ENCODE measurements at places on chromosomes 2 and 18.

DNA sequence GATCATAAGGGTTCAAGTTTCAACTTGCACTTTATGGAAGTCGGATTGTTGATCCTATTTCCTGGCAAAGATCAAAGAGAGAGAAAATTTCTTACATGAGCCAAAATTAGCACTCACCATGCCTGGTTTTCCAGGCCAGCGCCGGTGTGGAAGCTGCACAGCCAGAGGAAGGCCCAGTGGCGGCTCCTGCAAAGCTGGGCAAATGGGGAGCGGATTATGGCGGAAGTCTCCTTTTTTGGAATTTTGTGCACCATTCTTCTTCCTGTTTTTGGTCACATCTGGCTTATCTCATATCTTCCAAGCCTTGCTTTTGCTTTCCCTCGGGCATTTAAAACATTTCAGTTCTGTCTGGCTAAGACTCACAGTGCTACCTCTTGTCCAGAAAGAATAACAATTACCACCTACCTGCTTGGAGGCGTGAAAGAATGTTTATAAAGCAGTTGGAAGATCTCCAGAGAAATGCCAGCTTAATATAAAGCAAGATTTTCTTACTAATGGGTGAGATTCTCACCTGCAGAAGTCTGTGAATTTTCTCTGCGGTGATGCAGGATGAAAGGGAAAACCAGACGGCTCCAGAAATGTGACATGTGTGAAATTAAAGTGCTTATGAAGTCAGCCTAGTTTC lies 94.3 kb downstream of the ASAP2 start:
- DNase-seq: no peak

- DNase-seq: peak; percentile 56
Measured at GRCh38 chr2:241950413-241951315, 81.1 kb downstream of the RTP5 start.

DNA sequence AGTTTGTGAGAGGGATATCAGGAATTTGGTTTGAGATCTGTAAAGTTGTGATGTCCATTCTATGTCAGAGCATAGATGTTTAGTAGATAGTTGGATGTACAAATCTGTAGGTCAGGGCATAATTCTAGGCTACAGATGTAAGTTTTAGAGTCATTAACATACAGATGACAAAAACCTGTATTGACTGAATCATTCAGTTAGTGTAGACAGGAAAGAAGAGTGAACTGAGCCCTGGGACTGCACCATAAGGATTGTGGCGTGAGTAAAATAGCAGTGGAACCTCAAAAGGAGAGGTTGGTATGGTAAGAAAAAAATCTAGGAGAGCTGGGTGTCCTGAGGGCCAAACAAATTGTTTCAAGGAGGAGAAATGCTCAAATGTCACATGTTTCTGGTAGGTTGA lies 73.1 kb upstream of the RPRM start:
- no peak for DNase-seq

DNA sequence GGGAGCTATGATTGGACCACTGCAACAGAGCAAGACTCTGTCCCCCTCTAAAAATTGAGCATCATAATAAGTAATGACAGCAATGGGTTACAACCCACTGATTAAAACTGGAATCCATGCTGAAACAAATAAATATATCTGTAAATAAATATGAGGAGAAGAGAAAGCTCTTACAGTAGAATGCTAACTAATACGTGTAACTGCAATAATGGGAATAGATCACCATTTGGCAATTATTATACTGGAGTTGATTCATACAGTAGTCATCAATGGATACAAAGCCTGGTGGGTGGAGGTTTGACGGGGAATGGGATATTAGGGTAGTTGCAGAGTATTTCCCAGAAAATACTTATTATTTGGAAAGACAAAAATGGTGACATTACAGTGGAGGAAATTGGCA lies 6.1 kb upstream of the INO80B start:
- no peak for DNase-seq

DNA sequence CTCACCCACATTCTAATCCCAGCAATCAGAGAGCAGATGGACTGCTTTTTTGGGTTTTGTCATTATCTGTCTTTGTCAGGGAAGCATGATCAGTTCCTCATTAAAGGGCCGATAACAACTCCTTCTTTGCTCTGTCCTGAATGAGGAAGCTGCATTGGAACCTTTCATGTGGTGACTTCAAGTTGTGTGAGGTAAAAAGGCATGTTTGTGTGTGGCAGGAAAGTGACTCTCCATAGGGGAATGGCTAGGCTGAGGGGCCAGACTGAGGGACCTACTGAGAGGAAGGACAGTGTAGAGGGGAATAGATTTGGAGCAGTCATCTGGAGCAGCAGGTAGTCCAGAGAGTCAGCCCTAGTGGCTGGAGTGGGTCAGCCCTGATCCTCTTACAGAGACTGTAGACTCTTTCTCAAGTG lies 23.6 kb upstream of the LRRTM1 start:
- no peak for DNase-seq

DNA sequence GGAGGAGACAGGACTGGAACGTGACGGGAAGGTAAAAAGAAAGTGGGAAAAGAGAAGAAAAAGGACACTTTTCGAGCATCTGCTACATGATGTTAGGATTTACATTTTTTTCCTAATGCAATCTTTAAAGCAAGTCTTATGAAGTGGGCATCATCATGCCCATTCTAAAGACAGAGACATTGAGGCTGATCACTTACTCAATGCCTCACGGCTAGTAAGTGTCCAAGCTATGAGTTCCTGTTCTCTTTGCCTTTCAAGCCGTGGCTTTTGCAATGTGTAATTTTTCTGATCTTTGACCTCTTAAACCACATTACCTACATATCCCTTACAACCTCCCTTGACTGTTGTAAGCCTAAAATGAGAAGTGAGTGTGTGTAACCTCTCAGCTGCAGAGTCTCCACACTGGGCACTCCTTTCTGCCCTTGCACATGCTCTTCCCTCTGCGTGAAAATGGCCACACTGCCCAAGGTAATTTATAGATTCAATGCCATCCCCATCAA lies 649.2 kb downstream of the RNF144A start:
- DNase-seq: no peak

GRCh38 chr2:163604941-163605555 lies 130.8 kb downstream of the FIGN start:
- no peak for DNase-seq

DNA sequence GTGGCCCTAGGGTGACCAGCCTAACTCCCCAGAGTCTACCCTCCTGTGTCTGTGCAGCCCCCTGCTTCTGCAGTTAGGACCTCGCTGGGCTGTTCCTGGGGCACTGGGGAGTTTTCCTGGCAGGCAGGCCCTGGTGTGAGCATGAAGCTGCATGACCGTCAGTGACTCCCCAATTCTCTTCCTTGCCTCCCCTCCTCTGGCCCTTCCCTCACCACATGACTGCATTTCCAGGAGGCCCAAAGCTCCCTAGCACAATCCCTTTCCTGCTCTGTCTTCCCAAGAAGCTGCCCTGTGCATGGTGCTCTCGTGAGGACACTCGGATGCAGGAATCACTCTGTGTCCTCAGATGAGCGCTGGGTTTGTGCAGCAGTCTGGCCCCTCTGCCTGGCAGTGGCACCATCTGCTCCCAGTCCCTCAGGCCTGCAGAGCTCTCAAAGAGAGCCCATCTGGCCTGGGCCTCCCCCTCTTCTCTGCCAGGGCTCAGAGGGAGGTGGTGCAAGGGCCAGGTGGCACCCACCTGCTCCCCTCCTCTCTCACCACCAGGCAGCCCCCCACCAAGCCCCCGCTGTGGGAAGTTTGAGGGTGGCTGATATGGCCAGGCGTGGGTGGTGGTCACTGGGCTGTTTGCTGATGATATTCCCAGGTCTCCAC lies 125.6 kb upstream of the HS6ST1 start:
- no peak for DNase-seq

GRCh38 chr2:241944821-241945220 lies 75.3 kb downstream of the RTP5 start:
- DNase-seq: no peak

GRCh38 chr18:7645756-7646155 lies 78.6 kb downstream of the PTPRM start:
- DNase-seq: no peak

- no peak for DNase-seq
Measured at GRCh38 chr2:130878316-130878715, 41.6 kb downstream of the ARHGEF4 start.

DNA sequence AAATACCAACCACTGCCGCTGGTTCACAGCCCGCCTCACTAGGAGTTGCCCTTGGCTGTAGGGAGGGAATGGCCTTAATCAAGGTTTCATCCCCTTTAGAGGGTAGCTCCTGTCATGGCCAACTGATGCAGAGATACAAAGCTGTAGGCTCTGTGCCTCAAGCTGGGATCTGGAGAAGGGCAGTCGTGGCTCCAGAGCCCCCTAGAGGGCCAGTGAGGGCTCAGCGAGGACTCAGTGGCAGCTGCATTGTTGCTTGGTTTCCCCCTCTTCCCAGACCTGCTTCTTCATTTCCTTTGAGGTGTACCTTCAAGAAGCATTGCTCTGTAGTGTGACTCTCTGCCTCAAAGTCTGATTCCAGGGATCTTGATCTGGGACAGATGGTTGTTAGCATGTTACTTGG lies 302.1 kb downstream of the LPIN1 start:
- no peak for DNase-seq

DNA sequence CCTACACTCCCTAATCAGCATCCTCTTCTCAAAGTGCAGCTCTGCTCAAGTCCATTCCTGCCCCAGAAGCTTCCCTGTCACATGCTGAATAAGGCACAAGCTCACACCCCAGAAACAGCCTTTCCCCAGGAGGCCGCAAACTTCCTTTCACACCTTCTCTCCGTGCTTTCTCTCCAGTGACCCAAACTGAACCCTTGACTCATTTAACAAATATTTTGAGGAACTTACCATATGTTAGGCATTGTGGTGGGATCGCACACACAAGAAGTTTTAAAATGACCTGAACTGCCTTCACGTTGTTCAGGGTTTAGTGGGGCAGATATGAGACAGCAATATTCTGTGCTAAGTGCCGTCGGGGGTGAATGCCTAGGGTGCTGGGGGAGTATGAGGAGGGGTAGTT lies 161.3 kb downstream of the INSIG2 start:
- DNase-seq: no peak

DNA sequence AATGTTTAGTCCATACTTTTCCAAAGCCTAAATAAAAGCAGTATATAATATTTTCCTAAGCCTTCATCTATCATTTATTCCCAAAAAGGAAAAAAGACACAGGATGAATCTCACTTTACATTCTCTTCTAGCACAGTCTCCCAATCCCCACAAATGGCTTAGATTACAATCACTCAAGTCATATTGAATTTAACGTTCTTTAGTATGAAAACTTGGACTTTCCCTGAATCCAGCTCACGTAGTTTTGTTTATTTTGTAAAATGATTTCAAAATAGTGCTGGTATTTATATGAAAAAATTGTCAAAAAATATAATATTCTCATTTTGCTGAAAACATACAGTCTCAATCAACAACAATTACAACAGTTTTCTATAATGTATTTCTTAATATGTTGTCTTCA lies 137.7 kb upstream of the CCDC150 start:
- no peak for DNase-seq

DNA sequence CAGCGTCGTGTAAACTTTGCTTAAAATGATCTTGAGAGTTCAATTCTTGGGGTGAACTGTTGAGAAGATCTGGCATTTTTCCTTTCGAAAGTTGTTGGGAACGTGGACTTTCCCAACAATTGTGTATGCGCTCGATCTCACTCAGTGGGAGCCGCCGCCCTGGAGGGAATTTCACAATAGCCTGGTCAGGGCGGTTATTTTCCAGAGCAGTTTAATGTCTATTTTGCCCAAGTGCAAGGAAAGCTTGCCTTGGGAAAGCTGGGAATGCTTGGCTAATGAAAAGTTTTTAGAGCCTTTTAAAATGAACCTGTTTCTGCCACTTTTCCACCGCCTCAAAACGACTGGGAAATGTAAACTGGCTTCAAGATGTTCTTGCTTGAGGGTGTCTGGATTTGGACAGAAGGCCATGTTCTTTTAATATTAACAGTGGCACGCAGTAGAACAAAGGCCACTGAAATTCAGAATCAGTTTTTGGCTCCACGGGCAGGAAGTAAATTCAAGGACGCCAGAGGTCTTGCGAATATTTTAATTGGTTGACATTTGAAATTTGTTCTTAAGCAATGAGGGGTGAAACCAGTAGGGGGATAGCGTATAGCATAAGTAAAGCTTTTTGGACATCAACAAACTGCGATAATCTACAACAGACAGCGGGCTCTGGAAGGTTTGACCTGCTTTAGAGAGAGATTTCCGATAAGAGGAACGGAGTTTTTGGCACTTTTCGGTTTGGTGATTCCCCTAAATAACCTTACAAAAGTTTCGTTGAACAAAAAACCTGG lies 1.2 kb downstream of the CFLAR start:
- peak; percentile 35 for DNase-seq

- DNase-seq: no peak
Measured at GRCh38 chr2:68466778-68467076, 367 bp downstream of the FBXO48 start.

- DNase-seq: no peak
Measured at GRCh38 chr2:186554429-186554828, 35.4 kb upstream of the ITGAV start.

GRCh38 chr2:71546777-71547281 lies 93.5 kb downstream of the DYSF start:
- no peak for DNase-seq

GRCh38 chr2:157980020-157980419 lies 103.9 kb upstream of the ACVR1 start:
- DNase-seq: no peak

DNA sequence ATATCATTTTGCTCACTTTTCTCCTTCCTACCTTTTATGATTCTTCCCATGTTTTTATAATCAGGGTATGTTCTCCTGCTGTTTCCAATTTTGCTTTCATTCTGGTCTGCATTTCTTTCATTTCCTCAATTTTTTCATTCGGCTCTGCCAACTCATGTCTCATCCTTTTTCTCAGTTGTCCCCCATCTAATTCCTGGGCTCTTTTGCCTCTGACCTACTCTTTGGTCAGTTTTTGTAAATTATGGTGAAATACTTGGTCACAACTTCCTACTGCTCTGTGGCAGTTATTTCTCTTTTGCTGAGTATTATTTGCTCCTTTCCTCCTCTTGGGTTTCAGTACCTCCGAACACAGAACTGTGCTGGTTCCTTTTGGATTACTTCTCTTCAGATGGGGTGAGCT lies 27.5 kb downstream of the MYO7B start:
- no peak for DNase-seq

GRCh38 chr18:809985-810642 lies 1.9 kb downstream of the YES1 start:
- no peak for DNase-seq

DNA sequence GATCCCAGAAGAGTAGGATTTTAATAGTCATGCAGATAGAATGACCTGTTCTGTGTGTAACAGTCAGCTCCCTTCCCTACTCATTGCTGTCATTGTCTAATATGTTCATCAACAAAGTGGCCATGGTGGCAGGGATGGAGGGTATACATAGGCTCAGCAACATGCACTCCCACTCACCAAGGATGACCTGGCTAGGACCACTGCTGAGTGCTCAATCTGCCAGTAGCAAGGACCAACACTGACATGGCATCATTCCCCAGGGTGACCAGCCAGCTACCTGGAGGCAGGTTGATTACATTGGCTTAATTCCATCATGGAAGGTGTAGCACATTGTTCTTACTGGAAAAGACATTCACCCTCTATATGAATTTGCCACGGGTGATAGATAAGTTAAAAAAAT lies 401.7 kb upstream of the CELF4 start:
- no peak for DNase-seq
